ENCODE measurements at places on chromosomes 7 and 10. TPM values are rescaled to one million over a fixed set of nuclear protein-coding genes. Genes with fewer than 3 reads are reported as not detected.

The CREB5 gene
- 3.7 TPM for total RNA-seq

The IGF2BP3 gene
- 41.1 TPM for total RNA-seq

The SLC39A12 gene
- total RNA-seq = not detected

The FOXP2 gene
- total RNA-seq = 0.81 TPM

The KCNIP2 gene
- 0.44 TPM for total RNA-seq

The TMEM213 gene
- not detected for total RNA-seq

The GRID2IP gene
- 0.14 TPM for total RNA-seq

The NACAD gene
- 4.4 TPM for total RNA-seq

The TFR2 gene
- 0.34 TPM for total RNA-seq

The TMEM184A gene
- 1.1 TPM for total RNA-seq

The SCRN1 gene
- total RNA-seq = 105 TPM

The KCND2 gene
- not detected for total RNA-seq

The GNAT3 gene
- total RNA-seq = not detected

The KIAA1549 gene
- total RNA-seq = 5.1 TPM

The NRF1 gene
- total RNA-seq = 11.6 TPM

The SPDYE2B gene
- not detected for total RNA-seq

The FLNC gene
- 0.61 TPM for total RNA-seq

The AKR1D1 gene
- not detected for total RNA-seq

The C7orf57 gene
- 0.28 TPM for total RNA-seq

The ADAM12 gene
- 0.07 TPM for total RNA-seq

The SPDYE3 gene
- not detected for total RNA-seq

The CNNM1 gene
- 0.42 TPM for total RNA-seq
